ENCODE measurements at places on chromosomes 2 and 18.

- no peak for DNase-seq
These were observed 87.1 kb downstream of the PXDN start for GRCh38 chr2:1656961-1657841.

GRCh38 chr18:57780318-57780705, 22.8 kb downstream of the ATP8B1 start:
- DNase-seq: no peak

DNA sequence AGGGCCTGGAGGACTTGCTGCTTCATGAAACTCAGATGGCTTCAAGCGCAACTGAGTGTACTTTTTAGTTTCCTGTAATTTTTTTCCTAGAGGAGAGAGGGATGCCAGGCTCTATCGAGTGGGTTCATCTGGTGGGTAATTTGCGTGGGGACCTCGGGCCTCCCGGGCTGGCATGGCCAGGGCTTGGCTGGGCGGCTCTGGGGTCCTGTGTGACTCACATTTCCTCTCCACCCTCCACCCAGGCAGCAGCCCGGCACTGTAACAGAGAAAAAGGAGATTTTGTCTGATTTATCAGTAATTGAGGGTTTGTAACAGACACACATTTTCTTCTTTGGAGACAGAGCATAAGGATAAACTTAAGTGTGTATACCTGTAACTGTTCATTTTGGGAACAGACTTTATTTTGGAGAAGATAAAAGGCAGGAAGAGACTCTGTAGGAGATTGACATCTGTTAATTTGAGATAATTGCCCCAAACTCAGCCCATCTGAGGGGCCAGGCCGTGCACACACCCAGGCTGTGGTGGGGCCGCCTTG, 64.3 kb downstream of the NFATC1 start:
- peak; percentile 62 for DNase-seq

- DNase-seq: peak; percentile 67
These were observed 32.3 kb downstream of the DNMT3A start for GRCh38 chr2:25309402-25309801.

DNA sequence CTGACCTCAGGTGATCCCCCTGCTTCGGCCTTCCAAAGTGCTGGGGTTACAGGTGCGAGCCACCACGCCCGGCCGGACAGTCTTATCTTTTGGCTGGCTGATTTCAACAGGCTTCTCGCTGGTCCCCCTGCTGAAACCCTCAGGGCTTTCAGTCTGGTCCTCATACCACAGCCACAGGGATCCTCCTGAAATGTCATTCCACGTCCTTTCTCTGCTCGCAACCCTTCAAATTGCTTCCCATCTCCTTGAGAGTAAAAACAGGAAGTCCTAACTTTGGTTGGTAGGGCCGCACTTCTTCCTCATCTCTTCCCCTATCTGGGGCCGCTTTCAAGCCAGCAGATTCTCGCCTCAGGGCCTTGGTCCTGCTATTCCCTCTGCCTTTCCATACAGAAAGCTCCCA, 1.4 kb upstream of the CAB39 start:
- no peak for DNase-seq

DNA sequence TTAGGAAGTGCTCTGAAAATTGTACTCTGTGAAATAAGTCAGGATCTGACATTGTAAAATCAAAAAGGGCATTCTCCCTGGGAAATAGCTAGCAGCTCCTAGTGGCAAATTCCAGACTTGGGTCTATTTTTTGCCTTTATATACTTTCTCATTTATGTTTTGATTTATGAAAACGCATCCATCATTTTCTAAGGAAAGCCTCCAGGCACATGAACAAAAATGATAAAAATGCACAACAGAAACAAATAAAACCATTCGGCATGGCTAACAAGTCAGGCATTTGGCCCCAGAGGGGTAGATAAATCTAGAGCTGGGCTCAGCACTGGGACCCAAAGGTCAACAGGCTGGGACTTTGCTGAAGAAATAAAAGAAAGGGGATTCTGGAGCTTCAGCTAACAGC, 167.0 kb downstream of the BCL11A start:
- no peak for DNase-seq

- no peak for DNase-seq
These were observed 289.3 kb upstream of the ZSWIM2 start for GRCh38 chr2:187138265-187138664.

GRCh38 chr18:508835-509234, 8.3 kb upstream of the COLEC12 start:
- DNase-seq: no peak

GRCh38 chr18:66550366-66550765, 53.5 kb downstream of the CDH19 start:
- DNase-seq: no peak

GRCh38 chr18:44826418-44827259, 146.0 kb downstream of the SETBP1 start:
- DNase-seq: no peak

DNA sequence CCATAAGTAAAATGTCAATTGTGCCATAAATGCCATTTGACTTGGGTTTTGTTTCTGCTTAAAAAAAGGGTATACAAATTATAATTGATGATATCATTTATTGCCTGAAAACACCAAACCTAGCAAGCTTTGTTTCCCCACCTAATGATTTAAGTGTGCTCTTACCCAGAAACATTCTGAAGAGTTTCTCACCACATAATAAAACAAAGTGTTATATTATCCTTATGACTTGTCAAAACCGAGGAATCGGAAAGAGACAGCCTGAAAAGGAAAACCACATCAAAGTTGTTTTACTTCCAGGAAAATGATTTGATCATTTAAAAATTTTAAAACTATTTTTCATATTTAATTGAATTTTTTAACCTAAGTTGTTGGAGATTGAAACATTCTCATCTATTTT, 170.5 kb upstream of the SLC39A10 start:
- no peak for DNase-seq

- no peak for DNase-seq
These were observed 31.2 kb downstream of the ZNF516 start for GRCh38 chr18:76463872-76464271.

GRCh38 chr2:235144291-235144690, 192.5 kb downstream of the SH3BP4 start:
- no peak for DNase-seq

GRCh38 chr2:241953324-241953928, 83.9 kb downstream of the RTP5 start:
- DNase-seq: no peak

DNA sequence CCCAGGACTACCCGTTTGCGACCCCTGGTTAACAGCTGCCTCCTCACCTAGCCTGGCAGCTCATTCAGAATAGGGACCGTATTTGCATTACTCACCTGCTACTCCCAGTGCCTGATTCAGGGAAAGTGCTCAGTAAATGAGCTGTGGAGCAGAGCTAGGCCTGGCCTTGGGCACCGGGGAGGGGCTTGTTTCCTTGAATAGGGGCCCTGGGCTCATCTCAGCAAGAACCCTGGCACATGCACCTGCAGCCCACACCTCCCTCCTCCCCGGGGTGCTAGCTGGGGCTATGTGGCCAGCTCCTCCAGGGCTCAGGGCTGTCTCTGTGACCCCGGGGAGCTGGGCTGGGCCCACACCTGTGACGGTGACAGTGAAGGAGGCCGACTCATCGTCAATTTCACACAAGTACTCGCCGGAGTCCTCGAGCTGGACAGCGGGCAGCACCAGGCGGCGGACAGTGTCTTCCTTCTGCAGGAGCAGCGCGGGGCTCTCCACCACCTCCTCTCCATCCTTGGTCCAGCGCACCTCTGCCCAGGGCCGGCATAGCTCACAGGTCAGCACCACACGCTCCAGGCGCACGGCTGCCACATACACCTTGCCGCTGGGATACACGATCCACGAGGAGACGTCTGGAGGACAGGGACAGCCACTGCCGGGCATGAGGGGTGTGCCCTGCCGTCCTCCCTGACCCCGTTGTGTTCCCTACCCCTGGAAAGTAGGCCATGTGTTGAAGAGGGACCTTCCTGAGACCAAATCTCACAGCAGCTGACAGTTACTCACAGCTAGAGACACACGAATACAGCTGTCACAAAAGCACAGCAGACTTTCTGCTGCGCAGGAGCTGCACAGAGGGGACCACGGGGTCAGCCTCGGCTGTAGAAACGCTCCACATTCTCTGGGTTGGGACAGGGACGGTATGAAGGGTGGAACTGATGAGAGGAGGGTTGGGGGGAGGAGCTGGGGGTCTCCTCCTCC, 9.0 kb downstream of the OBSL1 start:
- DNase-seq: no peak

GRCh38 chr2:212532585-212532984, 6.0 kb downstream of the ERBB4 start:
- DNase-seq: no peak

DNA sequence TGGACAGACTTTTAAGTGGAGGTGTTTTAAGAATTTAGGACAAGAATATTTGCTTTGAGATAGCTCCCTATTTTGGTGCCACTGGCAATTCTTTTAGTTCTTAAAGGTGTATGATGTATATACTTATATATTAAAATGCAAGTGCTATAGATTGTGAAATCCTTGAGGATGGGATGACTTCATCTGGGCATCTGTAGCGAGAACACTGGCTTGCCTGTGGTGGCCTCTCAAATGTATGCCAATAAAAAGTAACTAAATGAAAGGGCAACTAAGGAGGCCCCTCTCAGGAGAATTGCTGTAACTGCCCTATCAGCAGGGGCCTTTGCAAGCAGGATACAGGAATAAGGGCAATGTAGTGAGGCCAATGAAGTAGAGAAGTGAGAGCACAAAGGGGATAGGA, 2.6 kb upstream of the THUMPD2 start:
- no peak for DNase-seq

DNA sequence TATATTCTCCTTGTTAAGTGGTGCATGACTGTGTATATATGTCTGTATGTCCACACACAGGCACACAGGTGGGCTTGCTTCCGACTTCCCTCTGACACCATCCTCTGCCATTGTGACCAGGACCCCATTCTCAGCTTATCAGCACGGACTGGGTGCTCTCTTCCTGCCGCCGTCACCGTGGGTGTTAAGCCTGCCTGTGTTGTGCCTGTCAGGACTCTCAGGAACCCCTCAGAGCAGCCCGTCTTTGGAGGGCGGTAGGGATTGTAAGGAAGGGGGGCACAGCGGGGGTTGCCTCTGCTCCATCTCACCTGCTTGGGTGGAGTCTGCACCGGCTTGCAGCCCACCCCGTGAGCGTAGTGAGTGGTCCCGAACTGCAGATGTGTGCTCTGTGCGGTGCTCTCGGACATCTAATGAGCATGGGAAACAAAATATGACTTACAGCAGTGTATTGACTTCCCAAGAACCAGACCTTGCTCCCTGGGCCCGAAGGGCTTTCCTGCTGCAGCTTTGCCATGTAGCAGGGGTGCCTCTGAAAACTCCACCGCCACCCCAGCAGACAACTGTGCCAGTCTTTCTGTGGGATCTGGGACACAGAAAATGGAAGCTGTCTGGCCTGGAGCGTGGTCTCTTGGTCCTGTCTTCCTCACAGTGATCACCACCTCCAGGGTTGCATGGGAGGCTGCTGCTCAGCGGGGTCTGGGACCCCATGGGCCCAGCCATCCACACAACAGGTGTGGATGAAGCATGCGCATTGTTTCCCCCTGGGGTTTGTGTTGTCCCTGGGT, 58.9 kb downstream of the SH3RF3 start:
- DNase-seq: no peak

DNA sequence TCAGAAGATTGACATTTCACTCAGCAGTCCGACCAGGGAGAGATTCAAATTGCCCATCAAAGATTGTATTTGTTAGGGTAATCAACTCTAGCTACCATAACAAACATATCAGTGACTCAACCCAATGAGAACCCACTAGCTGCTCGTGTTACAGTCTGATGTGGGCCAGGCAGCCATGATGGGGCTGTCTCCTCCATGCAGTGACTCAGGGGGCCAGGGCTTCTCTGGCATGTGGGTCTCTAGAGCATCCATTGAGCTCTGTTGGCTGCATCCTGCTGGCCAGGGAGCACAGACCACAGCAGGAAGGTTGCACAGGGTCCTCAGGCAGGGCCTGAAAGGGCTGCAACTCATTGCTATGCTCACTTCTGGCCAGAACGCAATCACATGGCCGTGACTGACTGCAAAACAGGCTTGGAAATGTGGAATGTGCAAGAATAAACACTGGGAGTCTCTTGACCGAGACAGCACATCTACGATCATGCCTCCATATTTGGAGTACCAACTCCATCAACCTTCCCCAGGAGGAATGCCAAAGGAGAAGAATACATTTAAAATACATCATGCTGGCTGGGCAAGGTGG, 216.8 kb downstream of the EIPR1 start:
- no peak for DNase-seq

- DNase-seq: no peak
These were observed 7.6 kb downstream of the RFX8 start for GRCh38 chr2:101467306-101467705.

GRCh38 chr2:181578829-181579228, 78.1 kb downstream of the CERKL start:
- DNase-seq: no peak

- DNase-seq: no peak
These were observed 460.5 kb upstream of the TRIB2 start for GRCh38 chr2:12256206-12256605.

- DNase-seq: no peak
These were observed 312.7 kb downstream of the TCF4 start for GRCh38 chr18:55275039-55275901.

DNA sequence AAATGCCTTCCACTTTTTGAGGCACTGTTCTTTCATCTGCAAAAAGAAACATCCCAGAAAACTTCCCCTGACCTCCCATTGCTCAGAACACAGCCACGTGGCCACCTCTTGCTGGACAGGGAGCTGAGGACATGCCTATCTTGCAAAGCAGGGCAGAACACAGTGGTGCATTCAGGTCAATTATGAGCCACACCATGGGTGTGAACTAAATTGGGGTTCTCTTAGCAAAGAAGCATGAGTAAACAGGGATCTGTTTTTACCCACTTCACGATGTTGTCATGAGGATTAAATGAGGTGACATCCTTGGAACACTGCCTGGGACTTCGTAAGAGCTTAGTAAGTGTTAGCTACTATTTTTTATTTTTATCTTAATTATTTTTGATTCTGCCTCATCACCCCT, 25.1 kb downstream of the BMP10 start:
- no peak for DNase-seq

DNA sequence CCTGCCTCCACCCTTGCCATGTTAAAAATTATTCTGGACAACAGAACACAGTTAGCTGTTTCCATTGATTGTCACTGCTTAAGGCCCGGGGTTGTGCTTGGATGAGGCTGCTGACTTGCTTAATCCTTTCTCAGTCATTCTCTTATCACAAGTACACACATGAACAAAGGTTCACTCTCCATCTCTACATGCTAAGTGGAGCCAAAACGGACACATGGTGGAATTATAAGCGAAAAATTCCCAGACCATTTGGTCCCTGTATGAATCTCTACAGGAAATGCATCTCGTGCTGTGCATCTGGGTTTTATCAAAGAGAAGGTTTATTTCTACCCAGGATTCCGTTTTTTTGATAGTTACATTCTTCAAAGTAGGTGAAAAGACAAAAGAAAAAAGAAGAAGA, 177.5 kb upstream of the ETAA1 start:
- no peak for DNase-seq

Measured in GM13976 (cell line).